Mesenchymal stem cell (in vitro differentiated cells and primary cell): ENCODE measurements at places on chromosomes 13 and 19.

- H3K4me3 ChIP-seq, result no peak overlapping the region
- peaks cover 28% of the 10 kb centered on the region for H3K27me3 ChIP-seq
- no peak for DNase-seq
- peaks cover 3% of the 10 kb centered on the region for H3K36me3 ChIP-seq
- H3K4me1 ChIP-seq, result peaks cover 34% of the 10 kb centered on the region
- H3K27ac ChIP-seq, result no peak overlapping the region
Measured at GRCh38 chr13:113414335-113414734, 39.0 kb downstream of the ADPRHL1 start.

- no peak overlapping the region for H3K27ac ChIP-seq
- H3K36me3 ChIP-seq, result no peaks in the 10 kb centered on the region
- no peak overlapping the region for H3K4me3 ChIP-seq
- H3K4me1 ChIP-seq, result no peaks in the 10 kb centered on the region
Measured at GRCh38 chr19:47819858-47820257, 1.9 kb upstream of the CRX start.

DNA sequence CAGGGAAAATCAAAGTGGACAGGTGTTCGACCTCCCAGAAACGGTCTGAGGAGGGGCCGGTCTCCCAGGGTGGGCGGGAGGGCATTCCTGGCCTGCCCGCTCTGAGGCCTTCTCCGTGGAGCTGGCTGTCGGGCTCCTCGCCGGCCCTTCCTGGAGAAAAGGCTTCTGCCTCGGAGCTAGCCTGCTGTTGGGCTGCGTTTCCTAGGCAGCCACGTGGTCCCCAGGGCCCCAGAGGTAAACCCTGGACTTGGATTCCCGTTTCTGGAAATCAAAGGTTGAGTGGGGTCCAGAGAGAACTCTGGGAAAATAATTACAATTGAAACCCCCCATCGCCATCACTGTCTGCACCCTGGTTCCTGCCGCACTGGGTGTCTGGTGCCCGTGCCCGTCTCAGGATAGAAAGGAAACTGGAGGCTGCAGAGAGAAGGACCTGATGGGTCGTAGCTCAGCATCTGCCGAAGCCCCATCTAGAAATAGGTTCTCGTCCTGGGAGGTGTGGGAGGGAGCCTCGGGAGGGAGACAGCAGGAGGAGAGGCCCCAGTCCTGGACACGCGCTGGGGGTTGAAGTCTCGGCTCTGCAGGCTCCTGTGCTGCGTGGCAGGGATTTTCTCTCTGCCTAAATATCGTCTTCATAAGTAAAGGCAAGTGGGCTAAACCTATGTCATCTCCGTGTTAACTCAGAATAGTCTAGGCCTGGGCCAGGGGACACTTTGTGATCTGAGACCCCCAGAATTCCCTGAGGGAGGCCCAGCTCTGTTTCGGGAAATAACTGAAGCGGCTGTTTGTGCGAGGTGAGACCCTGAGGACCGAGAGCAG lies 7.7 kb upstream of the PROZ start:
- DNase-seq, result no peak
- H3K36me3 ChIP-seq, result no peaks in the 10 kb centered on the region
- no peak overlapping the region for H3K27ac ChIP-seq
- peaks cover 5% of the 10 kb centered on the region for H3K27me3 ChIP-seq
- H3K4me3 ChIP-seq, result no peak overlapping the region
- peaks cover 16% of the 10 kb centered on the region for H3K4me1 ChIP-seq

DNA sequence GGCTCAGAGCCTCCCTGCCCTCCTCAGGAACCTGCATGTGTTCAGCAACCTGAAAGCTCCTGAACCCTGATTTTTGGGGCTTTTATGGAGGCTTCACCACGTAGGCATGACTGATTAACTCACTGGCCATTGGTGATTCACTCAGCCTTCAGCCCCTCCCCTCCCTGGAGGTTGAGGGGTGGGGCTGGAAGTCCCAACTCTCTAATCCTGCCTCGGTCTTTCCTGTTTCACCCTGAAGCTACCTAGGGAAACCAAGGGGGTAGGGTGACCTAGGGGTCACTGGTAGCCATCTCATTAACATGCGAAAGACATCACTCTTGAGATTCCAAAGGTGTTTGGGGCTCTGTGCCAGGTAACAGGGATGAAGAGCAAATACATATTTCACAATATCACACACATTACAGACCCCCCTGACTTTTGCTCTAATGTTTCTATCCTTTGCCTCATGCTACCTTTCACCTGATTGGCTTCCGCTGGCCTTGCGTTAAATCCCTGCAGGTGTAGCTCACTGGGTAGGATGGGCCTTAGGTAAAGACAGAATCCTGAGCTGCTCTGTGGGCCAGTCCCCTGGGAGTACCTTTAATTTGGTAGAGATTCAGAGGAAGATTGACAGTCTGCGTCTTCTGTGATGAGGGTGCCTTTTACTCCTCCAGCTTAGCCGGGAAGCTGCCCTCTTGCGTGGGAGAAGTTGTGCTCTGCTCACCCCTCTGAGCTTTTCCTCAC lies 260.6 kb downstream of the ATP8A2 start:
- DNase-seq, result no peak
- H3K27ac ChIP-seq, result no peak overlapping the region
- H3K4me3 ChIP-seq, result no peak overlapping the region
- no peaks in the 10 kb centered on the region for H3K36me3 ChIP-seq

DNA sequence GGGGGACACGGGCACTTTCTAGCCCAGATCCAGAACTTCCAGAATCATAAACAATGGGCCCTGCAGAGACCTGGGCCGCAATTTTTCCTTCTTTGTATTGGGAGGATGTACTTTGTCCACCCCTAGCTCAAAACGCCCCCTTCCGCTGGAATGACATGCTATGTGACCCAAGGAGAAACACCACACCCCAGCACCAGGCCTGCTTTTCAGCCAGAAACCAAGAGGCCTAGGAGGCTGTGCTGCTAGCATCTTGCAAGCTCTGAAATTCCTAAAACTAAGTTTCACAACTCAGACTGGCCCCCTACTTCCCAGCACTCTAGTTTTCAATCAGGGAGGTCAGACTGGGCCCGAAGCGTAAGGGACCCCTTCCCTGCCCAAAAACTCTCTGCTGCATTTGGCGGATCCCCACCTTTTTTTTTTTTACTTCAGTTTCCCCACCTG lies 538 bp downstream of the LSM4 start:
- peak overlapping the region; percentile 86 for H3K4me3 ChIP-seq
- H3K27ac ChIP-seq, result peak overlapping the region; percentile 87
- H3K4me1 ChIP-seq, result peaks cover 13% of the 10 kb centered on the region
- peaks cover 13% of the 10 kb centered on the region for H3K36me3 ChIP-seq
- no peaks in the 10 kb centered on the region for H3K27me3 ChIP-seq

DNA sequence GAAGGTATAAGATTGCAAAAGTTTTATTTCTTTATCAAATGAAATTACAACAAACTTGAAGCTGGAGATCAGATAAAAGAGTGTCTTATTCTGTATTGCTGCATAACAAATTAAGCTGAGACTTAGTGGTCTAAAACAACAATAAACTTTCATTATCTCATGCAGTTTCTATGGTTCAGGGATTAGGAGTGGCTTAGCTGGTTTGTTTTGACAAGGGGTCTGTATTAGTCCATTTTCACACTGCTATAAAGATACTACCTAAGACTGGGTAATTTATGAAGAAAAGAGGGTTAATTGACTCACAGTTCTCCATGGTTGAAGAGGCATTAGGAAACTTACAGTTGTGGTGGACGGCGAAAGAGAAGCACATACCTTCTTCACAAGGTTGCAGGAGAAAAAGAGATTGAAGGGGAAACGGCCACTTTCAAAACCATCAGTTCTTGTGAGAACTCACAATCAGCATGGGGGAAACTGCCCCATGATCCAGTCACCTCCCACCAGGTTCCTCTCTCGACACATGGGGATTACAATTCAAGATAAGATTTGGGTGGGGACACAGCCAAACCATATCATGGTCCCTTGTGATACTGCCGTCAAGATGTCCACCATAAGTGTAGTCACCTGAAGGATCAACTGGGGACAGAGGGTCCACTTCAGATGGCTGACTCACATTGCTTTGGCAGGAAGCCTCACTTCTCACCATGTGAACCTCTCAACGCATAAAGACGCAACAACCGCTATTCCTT lies 97.8 kb downstream of the RNF17 start:
- H3K27ac ChIP-seq, result no peak overlapping the region
- H3K27me3 ChIP-seq, result no peaks in the 10 kb centered on the region
- H3K4me1 ChIP-seq, result no peaks in the 10 kb centered on the region
- H3K4me3 ChIP-seq, result no peak overlapping the region
- H3K36me3 ChIP-seq, result no peaks in the 10 kb centered on the region

- no peaks in the 10 kb centered on the region for H3K27me3 ChIP-seq
- no peaks in the 10 kb centered on the region for H3K4me1 ChIP-seq
- peak; percentile 61 for DNase-seq
- no peak overlapping the region for H3K27ac ChIP-seq
Measured at GRCh38 chr13:109945206-109945960, 159.0 kb upstream of the IRS2 start.

DNA sequence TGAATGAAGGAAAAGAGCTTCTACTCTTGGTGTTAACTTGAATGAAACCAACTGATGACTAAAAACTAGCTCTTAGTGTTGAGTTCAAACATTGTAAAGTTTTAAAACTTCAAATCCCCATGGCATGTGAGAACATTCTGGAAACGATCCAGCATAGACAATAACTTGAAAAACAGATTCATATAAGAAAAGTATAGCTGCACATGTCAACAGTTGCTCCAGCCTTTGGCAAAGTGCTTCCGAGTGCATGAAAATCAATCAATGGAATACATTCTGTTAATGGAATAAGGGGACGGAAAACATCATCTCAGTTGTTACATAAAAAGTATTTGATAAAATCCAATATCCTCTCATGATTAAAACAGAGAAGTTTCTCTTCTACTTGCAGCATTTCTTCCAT lies 89.8 kb downstream of the MBNL2 start:
- H3K36me3 ChIP-seq, result peaks cover 8% of the 10 kb centered on the region
- no peak for DNase-seq
- no peak overlapping the region for H3K27ac ChIP-seq
- H3K27me3 ChIP-seq, result no peaks in the 10 kb centered on the region

- no peak for DNase-seq
- no peak overlapping the region for H3K27ac ChIP-seq
Measured at GRCh38 chr19:5289060-5289990, 51.3 kb downstream of the PTPRS start.

DNA sequence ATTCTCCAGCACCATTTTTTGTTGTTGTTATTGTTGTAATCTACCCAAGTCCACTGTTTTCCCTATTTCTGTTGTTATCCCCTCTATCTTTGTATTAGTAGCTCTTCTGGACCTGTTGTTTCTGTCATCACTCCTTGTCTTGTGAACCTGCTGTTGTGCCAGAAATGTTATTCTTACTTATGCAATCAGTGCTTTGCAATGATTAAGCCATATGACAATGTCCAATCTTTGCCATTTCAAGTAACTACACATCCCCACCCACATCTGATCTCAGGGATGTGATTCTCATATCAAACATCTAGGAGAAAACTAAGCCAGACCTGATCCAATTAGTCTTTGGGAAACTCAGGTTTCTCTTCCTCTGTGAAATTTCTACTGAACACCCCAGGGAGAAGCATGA lies 472.6 kb upstream of the KLHL1 start:
- H3K4me3 ChIP-seq, result no peak overlapping the region
- no peaks in the 10 kb centered on the region for H3K36me3 ChIP-seq
- no peaks in the 10 kb centered on the region for H3K4me1 ChIP-seq
- DNase-seq, result no peak

GRCh38 chr13:97395447-97396136 lies 38.4 kb upstream of the RAP2A start:
- no peak overlapping the region for H3K4me3 ChIP-seq
- peaks cover 9% of the 10 kb centered on the region for H3K36me3 ChIP-seq
- H3K27me3 ChIP-seq, result no peaks in the 10 kb centered on the region
- H3K4me1 ChIP-seq, result no peaks in the 10 kb centered on the region
- H3K27ac ChIP-seq, result no peak overlapping the region

DNA sequence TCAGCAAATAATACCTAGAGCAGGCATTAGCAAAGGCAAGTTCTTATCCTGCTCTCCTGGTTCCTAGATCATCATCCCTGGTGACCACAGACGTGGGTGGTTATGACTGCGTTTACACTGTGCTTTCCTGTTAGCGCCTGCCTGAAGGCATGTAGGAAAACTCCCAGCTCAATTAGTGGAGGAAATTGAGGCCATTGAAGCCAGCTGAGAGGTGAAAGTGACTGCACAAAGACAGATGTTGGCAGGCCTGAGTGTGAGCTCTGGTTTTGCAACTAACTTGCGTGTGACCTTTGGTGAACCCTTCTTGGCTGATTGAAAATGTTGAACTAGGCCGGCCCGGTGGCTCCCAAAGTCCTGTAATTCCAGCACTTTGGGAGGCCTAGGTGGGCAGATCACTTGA lies 17.5 kb upstream of the NWD1 start:
- peak; percentile 87 for DNase-seq
- no peak overlapping the region for H3K27ac ChIP-seq
- peaks cover 37% of the 10 kb centered on the region for H3K27me3 ChIP-seq

DNA sequence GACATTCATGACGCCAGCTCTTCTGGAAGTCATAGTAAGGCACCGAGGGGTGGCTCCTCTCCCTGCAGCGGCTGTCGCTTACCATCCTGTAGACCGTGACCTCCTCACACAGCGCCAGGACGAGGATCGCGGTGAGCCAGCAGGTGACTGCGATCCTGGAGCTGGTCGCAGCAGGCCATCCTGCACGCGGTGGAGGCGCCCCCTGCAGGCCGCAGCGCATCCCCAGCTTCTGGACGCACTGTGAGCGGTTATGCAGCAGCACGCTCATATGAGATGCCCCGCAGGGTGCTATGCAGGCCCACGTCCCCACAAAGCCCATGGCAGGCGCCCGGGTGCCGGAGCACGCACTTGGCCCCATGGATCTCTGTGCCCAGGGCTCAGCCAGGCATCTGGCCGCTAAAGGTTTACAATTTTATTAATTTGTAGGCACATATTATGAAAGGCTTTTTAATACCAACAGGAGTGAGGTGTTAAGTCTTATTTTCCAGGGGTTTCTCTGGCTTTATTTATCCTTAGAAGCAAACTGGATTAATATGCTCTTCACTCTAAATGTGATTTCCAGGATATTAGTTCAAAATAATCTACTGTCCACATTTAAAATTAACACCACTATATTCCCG lies 35.6 kb upstream of the PSPC1 start:
- DNase-seq, result peak; percentile 28
- no peak overlapping the region for H3K4me3 ChIP-seq
- no peak overlapping the region for H3K27ac ChIP-seq
- peaks cover 7% of the 10 kb centered on the region for H3K4me1 ChIP-seq
- H3K36me3 ChIP-seq, result peaks cover 28% of the 10 kb centered on the region
- no peaks in the 10 kb centered on the region for H3K27me3 ChIP-seq

GRCh38 chr19:3963458-3964255 lies 7.2 kb downstream of the DAPK3 start:
- H3K27me3 ChIP-seq, result no peaks in the 10 kb centered on the region
- H3K36me3 ChIP-seq, result peaks cover 88% of the 10 kb centered on the region
- no peak overlapping the region for H3K4me3 ChIP-seq
- no peak for DNase-seq

- H3K4me1 ChIP-seq, result peaks cover 13% of the 10 kb centered on the region
- no peaks in the 10 kb centered on the region for H3K36me3 ChIP-seq
- peak overlapping the region; percentile 76 for H3K4me3 ChIP-seq
- peak; percentile 60 for DNase-seq
- H3K27ac ChIP-seq, result no peak overlapping the region
Measured at GRCh38 chr13:27954406-27954851, 14.7 kb downstream of the CDX2 start.
